ENCODE measurements at places on chromosomes 2 and 18.

DNA sequence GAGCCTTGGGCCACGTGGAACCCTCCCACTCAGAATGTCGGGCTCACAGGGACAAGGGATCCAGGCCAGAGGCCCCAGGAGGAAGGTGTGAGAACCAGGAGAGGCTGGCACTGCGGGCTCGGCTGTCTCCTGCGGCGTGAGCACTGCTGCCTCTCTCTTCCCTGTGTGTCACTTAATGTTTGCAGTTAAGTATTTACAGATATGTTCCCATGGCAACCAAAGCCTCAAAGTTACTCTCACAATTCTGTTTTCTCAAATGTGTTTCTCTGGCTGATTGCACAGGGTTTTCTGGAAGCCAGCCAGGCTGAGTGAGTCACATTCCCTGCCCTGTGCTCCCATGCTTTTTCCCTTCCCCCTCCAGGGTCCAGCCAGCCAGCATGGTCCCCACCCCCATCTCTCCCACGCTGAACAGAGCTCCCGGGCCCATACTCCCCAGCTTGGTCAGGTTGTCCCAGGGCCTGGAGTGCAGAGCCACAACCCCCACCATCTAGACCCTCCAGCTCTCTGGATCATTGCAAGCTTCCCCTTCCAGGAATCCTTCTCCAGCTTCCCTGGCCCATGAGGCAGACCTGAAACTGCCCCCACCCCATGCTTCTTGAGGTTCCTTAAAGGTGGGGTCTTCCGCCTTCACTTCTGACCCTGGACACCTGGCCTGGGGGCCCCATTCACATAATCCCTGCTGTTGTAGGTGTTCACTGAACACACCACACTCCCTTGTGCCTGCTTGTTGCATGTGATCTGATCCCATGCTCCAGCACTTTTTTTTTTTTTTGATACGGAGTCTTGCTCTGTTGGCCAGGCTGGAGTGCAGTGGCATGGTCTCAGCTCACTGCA, 265.9 kb downstream of the CELF4 start:
- no peak for DNase-seq

- no peak for DNase-seq
These were observed 44.4 kb downstream of the RAB27B start for GRCh38 chr18:54872681-54873080.

GRCh38 chr2:37928377-37928776, 3.3 kb downstream of the RMDN2 start:
- no peak for DNase-seq

DNA sequence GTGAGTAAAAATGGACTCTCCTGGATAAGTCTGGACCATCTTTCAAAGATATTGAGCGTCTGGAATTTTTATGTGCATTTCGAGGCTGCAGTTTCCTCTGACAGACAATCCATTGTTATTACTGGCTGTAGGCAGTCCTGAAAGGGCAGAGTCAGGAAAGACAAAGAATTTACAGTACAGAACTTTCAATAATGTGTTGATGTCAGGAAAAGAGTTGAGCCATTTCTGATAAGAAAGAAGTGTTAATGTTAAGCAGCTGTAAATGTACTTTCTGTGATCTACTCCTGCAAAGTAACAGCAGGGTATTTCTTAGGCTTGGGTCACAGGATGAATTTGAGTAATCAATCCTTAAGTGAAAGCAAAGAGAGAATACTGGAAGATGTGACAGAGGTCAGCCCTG, 29.8 kb downstream of the TSPYL6 start:
- DNase-seq = no peak

GRCh38 chr2:179655627-179656026, 205.8 kb downstream of the ZNF385B start:
- no peak for DNase-seq

DNA sequence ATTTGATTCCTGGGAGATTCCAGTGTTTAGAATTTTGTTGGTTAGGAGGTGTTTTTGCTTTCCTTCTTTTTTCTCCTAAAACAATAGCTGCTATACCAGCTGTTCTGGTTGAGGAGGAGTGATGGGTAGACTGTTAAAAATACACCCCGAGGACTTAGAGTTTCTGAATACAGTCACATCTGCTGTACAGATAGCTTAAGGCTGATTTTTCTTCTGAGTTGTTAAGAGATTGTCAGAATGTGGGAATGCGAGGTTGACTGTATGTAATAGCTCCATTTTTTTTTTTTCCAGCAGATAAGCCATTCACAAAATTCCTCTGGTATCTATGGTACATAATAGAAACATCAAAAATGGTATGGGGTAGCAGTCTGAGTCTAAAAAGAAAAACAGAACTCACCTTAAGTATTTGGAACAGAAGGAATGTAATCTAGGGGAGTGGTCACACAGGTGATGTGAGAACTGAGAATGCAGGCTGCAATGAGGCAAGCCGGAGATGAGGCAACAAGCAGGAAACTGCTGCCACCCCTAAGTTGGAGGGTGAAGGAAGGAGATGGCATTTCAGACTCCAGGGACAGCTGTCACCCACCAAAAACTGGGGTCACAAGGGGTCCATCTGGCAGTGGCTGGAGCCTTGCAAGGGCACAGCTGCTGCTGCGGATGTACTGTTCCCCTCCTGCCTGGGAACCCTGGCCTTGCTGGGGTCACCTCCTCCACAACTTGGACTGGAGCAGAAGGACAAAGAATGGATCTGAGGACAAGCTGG, 2.4 kb downstream of the DGKD start:
- DNase-seq = no peak

DNA sequence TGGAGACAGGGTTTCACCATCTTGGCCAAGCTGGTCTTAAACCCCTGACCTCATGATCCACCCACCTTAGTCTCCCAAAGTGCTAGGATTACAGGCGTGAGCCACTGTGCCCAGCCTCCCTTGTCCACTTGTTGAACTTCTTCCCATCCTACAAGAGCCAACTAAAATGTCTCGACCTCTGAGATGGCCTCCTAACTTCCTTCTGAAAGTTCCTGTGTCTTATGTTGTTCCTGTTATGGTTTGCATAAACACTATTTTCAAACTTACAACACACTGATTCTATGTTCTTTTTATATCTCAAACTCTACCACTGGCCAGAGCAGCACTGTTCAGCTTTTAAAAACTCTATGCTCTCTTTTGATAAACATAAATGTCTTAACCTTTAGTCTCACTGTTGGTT, 63.3 kb upstream of the UGP2 start:
- DNase-seq = no peak

- no peak for DNase-seq
These were observed 377.3 kb upstream of the POU3F3 start for GRCh38 chr2:104476563-104476988.

DNA sequence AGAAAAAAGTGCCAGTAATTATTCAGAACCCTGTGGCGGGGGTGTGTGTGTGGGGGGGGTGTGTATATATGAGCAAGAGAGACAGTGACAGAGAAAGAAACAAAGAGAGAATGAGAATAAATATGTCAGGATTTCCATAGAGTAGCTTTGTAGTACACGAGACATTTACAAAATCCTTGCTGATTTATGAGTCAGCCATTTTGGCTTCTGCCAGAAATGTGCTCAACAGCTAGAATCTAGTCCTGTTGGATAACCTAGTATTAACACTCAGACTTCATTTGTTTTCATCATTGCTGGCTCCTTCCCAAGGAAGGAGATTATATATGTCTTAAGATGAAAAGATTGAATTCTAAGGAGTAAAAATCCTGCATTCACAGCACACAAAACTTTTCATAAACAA, 140.5 kb upstream of the HNRNPA3 start:
- DNase-seq = no peak

GRCh38 chr2:26696351-26696816, 3.9 kb downstream of the KCNK3 start:
- DNase-seq = no peak

GRCh38 chr2:186059096-186059495, 320.5 kb downstream of the FSIP2 start:
- DNase-seq = no peak

- no peak for DNase-seq
These were observed 11.6 kb upstream of the ANKRD44 start for GRCh38 chr2:197322143-197322542.

- no peak for DNase-seq
These were observed 44.3 kb upstream of the TCF7L1 start for GRCh38 chr2:85088921-85089320.

GRCh38 chr18:76495435-76496193, 572 bp upstream of the ZNF516 start:
- peak; percentile 5 for DNase-seq

DNA sequence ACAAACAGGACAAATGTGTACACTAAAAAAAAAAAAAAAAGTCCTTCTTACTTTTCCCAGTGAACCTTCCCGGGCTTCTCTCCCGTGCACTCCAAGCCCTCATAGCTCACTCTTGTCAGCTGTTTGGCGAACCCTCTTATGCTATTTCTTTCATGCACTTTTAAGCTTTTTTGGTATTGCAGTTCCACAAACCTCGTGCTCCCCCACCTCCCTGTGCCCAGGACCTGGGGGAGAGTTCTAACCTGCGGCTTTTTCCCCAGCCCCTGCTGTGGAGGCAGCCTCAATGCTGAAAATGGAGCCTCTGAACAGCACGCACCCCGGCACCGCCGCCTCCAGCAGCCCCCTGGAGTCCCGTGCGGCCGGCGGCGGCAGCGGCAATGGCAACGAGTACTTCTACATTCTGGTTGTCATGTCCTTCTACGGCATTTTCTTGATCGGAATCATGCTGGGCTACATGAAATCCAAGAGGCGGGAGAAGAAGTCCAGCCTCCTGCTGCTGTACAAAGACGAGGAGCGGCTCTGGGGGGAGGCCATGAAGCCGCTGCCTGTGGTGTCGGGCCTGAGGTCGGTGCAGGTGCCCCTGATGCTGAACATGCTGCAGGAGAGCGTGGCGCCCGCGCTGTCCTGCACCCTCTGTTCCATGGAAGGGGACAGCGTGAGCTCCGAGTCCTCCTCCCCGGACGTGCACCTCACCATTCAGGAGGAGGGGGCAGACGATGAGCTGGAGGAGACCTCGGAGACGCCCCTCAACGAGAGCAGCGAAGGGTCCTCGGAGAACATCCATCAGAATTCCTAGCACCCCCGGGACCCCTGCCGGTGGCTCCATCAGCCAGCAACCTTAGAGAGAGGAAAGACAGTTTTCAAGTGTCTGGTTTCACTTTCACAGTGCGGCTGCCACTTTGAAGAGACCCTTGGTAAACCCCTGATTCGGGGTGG, 826 bp downstream of the KCNE4 start:
- DNase-seq = no peak

DNA sequence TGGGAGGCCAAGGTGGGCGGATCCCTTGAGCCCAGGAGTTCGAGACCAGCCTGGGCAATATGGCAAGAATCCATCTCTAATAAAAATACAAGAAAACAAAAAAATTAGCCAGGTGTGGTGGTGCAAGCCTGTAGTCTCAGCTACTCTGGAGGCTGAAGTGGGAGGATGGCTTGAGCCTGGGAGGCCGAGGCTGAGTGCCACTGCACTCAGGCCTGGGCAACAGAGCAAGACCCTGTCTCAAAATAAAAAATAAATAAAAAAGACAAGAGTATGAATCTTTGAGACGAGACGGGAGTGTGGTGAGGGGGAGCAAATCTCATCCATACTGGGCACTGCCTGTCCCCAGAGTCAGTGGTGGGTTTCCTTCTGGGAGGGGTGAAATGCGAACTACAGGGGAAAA, 12.2 kb downstream of the GPR17 start:
- DNase-seq = no peak

DNA sequence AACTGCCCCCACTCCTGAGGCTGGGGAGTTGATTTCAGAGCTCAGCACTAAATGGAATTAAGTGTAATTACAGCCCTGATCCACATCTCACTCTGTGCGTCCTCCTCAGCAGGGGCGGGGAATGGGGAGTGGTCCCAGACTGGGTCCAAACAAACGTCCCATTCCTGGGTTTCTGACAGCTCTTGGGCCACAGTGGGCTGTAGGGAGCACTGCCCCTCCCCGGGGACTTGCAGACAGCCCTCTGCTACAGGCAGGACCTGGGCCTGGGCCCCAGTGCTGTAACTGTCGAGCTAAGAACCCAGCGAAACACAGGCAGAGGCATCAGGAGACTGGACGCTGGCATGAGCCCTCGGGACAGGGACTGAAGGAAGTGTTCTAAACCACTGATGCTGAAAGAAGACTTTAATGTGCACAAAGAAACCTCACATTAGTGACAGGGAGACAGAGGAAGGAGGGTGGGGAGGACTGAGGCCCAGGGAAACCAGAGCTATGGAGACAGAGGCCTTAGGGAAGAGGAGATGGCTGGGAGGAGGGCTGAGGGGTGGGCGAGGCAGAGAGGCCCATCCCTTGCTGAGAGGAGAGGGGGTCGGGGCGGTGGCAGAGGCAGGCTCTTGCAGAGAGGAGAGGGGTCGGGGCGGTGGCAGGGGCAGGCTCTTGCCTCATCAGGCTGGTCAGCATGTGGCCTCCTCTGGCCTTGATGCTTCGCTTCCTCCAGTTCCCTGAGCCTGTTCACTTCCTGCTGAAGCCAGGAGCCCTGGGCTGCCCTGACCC, 5.8 kb upstream of the SEMA4C start:
- DNase-seq = no peak

- DNase-seq = no peak
These were observed 392.5 kb downstream of the IRS1 start for GRCh38 chr2:226407135-226407534.

DNA sequence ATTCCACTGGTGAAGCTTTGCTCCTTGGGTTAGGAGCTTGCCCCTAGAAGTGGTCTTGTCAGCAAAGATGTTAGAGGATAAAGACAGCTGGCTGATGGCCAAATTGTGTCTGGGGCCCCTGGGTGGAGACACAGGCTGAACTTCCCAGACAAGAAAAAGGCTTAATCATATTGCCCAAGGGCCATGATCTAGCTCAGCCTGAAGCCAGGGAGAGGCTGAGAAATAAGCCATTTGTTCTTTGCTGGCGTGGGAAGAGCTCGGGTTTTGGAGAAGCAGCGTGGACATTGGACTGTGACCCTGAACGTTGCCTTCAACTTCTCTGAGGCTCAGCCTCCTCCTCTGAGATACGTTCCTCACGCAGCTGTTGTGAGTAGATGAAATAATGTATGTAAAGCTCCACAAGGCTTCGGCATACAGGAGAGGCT, 153.0 kb downstream of the ZFP36L2 start:
- no peak for DNase-seq

DNA sequence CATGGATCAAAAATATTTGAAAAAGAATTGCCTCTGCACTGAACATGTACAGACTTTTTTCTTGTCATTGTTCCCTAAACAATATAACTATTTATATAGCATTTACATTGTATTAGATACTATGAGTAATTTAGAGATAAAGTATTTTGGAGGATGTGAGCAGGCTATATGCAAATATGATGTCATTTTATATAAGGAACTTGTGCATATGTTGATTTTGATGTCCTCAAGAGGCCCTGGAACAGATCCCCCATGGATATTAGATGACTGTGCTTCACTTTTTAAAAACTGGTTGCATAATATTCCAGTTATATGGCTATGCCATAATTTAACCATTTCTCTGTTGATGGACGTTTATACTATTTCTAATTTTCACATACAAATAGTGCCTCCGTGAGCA, 16.5 kb downstream of the LCLAT1 start:
- DNase-seq = no peak

GRCh38 chr2:222146488-222146887, 152.3 kb downstream of the PAX3 start:
- no peak for DNase-seq

DNA sequence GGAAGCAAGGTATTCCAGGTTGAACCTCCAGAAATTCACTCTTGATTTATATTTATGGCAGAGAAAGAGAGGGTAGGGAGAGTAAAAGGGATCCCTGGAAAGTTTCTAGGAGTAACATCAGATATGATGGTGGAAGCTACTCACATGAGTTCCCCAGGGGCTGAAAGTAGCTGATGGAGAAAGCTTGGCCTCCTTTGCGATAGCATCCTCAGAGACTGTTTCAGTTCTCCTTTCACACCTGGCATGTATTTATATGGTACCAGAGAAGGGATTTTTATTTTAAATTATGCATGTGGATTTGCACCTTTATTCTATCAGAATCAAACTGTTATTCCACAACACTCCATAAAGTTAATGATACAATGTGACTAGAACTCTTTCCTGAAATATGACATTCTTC, 126.3 kb upstream of the OSR1 start:
- no peak for DNase-seq
